ENCODE measurements at places on chromosomes 7 and 10.
A peak's percentile ranks its signal among the peaks of the same experiment; 100 is the strongest.

GRCh38 chr10:129790715-129791446, 173.2 kb downstream of the EBF3 start:
- DNase-seq, result peak; percentile 49

DNA sequence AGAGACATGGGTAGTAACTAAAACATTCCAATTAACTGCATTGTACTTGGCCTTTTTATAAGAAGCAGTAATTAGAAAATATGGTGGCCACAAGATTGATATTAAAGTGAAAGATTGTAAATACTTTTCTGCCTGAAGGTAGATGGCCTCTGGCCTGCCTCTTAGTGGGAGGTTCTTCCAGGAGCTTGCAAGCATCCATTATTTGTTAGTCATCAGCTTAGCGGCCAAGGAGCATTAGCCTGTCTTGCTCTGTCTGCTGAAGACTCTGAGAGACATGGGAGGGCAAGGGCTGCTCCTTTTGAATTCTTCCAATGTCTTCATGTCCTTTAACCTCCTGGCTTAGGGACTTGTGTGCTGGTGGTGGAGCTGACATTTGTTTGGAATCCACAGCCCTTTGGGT, 80.4 kb downstream of the TCF7L2 start:
- DNase-seq, result no peak

GRCh38 chr10:33331379-33331694, 3.1 kb downstream of the NRP1 start:
- no peak for DNase-seq

GRCh38 chr10:22606164-22606614, 108.2 kb downstream of the PIP4K2A start:
- DNase-seq, result peak; percentile 55

GRCh38 chr7:80589631-80590030, 48.8 kb upstream of the CD36 start:
- no peak for DNase-seq

DNA sequence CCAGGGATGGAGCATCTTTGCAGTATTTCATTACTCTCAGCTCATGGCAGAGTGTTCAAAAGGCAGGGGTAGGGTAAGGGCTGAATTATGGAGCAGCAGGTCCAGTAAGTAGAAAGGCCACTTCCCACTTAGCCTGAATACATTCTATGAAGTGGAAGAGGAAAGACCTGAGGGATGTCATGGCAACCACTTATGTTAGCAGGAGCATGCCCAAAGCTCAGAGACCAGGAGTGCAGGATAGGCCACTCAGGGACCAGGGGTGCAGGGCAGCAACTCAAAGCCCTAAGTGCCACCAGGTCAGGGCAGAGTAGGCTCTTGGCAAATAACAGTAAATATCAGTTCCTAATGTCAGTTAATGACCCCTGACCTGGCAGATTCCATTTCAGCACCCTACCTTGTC, 3.6 kb downstream of the SRI start:
- DNase-seq, result no peak

DNA sequence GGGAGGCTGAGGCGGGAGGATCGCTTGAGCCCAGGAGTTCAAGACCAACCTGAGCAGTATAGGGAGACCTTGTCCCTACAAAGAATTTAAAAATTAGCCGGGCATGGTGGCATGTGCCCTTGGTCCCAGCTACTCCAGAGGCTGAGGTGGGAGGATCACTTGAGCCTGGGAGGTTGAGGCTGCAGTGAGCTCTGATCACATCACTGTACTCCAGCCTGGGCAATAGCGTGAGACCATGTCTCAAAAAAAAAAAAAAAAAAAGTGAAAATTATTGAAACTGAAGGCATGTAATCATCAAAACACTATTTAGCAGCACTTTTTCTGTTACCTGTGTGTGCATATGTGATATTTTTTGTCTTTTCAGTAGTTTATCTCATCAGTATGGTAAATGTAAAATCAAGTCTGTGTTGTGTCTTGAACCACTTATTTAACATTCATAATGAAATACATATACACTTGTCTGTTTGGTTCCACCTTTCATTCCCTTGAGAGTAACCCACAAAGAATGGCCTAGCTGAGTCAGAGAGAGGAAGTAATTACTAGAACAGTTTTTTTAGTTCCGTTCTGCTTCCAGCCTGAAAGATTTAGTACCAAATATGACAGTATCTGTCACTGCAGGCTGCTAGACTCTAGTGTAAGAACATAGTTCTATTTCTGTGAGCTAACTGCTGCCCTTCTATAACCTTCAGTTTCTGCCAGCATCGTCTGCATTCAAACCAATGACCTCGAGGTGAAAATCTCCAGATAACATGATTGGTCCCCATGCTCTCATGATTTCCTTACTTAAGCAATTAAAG, 68.6 kb downstream of the MMRN2 start:
- peak; percentile 53 for DNase-seq

DNA sequence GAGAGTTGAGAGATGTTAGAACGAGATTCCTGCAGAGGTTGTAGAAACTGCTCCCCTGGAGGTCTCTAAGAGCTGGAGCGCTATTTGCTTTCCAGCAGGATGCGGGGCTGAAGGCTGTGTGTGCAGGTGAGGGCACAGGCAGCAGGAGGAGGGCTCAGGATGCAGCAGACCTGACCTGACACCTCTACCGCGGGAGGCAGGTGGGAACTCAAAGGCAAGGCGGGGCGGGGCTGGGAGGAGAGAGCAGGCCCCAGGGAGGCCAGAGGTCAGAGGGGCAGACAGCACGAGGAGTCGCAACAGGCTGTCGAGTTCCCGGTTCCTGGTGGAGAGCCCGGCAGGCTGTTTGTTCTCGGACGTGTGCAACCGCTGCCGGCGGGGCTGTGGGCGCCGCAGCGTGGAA, 7.9 kb upstream of the CRTAC1 start:
- DNase-seq, result no peak

GRCh38 chr10:79350407-79351154, 3.3 kb downstream of the PPIF start:
- DNase-seq, result no peak

GRCh38 chr10:62631241-62631640, 173.3 kb upstream of the ADO start:
- no peak for DNase-seq

DNA sequence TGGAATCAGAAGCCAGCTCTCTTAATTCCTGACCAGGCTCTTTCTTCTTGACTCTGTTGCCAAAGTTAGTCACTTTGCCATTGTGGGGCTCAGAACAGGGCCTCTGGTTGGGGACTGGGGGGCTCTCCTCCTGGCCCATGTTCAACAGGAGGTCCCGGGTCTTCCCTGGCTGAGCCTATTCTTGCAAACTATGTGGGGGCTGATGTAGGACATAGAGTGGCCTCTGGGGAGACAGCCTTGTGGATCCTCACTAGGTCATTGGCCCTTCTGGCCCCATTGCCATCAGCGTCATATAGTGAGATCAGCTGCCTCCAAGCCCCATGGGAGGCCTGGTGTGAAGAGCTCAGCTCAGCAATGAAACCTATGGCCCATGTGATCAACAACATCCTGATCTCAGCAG, 77.6 kb upstream of the LEP start:
- DNase-seq, result no peak

GRCh38 chr7:73387221-73387828, 46.3 kb upstream of the FZD9 start:
- no peak for DNase-seq

DNA sequence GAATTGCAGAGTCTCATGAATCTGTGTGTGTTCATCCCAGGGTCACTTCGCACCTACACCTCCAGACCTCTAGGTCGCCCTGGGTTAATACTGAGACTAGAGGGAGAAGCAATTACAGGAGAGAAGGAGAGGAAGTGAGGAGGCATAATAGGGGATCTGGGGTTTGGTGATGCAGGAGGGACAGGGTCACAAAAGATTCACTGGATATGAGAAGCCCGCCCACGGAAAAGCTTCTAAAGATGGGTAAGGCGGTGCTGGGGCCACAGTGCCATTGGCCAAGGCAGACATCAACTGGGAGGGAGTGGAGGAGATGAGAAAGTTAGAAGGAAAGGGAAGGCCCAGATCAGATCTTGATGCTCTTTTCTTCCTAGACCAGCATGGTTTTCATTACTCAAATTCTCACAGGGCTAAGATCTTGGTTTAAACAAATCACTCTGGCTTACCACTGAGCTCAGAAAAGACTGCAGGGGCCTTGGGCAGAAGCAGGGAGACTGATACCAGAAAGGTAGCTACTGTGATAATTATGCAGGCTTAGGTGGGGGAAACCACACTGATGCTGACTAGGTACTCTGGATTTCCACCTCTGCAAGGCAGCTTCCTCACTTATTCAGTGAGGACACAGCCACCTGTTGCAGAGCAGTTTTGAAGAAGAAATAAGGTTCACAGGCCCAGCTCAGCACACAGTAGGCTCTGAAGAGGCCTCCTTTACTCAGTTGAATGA, 17.4 kb upstream of the ZNF273 start:
- DNase-seq, result no peak

GRCh38 chr7:139456511-139456910, 27.0 kb downstream of the KLRG2 start:
- no peak for DNase-seq

DNA sequence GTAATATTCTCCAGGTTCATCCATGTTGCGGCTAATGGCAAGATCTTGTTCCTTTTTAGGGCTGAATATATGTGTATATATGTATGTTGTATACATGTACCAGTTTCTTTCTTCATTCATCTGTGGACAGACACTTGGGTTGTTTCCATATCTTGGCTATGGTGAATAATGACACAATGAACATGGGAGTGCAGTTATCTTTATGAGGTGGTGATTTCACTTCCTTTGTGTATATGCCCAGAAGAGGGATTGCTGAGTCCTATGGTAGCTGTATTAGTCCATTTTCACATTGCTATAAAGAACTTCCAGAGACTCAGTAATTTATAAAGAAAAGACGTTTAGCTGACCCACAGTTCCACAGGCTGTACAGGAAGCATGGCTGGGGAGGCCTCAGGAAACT, 17.1 kb upstream of the TSPAN15 start:
- no peak for DNase-seq

DNA sequence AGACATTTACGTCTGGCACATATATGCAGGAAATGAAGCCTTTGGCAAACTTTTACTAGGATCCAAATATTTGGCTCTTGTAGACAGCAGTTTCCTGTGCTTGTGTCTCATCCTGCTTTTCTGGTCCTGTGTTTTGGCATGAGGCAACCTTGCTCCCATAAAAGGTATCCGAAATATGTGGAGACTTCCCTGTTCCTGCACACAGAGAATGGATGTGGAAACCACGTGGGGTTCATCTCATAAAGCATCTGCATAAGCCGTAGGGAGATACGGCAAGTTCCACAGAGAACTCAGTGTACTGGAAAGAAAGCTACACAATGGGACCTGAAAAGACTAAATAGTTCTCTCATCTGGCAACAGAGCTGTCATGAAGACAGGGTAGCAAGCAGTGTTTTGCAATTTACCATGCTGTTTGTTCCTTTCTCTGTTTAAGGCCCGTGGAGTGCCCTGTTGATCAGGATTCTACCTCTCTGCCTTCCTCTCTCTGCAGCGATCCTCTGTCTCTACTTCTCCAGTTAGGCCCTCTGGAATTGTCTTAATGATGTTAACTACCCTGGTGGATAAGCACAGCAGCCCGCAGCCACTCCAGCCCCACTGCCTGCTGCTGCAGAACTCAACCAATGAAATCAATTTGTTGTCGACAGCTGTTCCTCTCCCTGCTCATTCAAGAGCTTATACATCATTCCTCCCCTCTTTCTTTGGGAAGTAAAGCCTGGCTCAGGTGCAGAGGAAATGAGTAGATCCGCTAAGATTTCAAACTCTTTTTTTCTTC, 293.6 kb downstream of the CSTF2T start:
- DNase-seq, result no peak

GRCh38 chr7:82209179-82209747, 234.3 kb downstream of the CACNA2D1 start:
- DNase-seq, result no peak

- no peak for DNase-seq
Measured at GRCh38 chr7:105028004-105028403, 14.0 kb downstream of the KMT2E start.

- no peak for DNase-seq
Measured at GRCh38 chr7:149877890-149878522, 4.2 kb downstream of the ATP6V0E2 start.

GRCh38 chr7:28823582-28823981, 134.5 kb downstream of the TRIL start:
- no peak for DNase-seq

DNA sequence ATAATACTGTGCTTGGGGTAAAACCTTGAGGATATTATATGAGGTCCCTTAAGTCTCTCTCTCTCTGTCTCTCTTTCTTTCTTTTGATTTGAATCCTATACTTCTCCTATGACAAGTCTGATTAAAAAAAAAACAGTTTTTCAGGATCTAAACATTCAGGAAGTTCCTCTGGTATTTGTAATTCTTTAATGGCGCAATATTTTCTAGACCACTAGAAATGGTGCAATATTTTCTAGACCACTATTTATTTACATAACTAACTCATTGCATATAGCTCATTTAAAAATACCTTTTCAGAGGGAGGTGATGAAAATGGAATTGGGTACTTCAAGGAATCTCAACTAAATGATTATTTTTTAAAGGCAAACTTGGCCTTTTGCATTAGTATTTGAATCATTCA, 1235.3 kb downstream of the GATA3 start:
- DNase-seq, result no peak

DNA sequence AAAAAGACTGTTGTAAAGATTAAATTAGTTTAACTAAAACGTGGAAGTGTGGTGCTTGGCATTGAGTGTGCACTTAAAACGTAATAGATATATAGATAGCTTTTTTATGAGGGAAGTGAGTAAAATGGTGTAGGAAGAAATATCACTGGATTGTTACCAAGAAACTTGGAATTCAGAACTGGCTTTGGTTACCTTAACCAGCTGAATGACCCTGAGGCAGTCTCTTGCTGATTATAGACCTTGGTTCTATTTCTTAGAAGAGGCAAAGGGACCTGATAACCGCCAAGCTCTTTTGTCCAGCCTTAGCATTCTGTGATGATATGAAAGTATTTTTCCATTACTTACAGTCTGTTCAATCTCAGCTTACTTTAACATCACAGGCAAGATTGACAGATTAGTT, 3.8 kb downstream of the REEP3 start:
- DNase-seq, result no peak

GRCh38 chr7:41029072-41029499, 673.8 kb downstream of the INHBA start:
- peak; percentile 99 for DNase-seq

GRCh38 chr10:105148921-105149320, 507.8 kb downstream of the SORCS3 start:
- no peak for DNase-seq

- no peak for DNase-seq
Measured at GRCh38 chr7:92589056-92589455, 1.1 kb downstream of the FAM133B start.

- DNase-seq, result no peak
Measured at GRCh38 chr7:50679218-50680007, 103.3 kb downstream of the GRB10 start.

GRCh38 chr10:86522510-86522855, 891 bp upstream of the WAPL start:
- DNase-seq, result no peak

All from Daoy (cell line).